Ascending aorta (tissue), 2 donors: ENCODE measurements at places on chromosomes 2 and 18.

DNA sequence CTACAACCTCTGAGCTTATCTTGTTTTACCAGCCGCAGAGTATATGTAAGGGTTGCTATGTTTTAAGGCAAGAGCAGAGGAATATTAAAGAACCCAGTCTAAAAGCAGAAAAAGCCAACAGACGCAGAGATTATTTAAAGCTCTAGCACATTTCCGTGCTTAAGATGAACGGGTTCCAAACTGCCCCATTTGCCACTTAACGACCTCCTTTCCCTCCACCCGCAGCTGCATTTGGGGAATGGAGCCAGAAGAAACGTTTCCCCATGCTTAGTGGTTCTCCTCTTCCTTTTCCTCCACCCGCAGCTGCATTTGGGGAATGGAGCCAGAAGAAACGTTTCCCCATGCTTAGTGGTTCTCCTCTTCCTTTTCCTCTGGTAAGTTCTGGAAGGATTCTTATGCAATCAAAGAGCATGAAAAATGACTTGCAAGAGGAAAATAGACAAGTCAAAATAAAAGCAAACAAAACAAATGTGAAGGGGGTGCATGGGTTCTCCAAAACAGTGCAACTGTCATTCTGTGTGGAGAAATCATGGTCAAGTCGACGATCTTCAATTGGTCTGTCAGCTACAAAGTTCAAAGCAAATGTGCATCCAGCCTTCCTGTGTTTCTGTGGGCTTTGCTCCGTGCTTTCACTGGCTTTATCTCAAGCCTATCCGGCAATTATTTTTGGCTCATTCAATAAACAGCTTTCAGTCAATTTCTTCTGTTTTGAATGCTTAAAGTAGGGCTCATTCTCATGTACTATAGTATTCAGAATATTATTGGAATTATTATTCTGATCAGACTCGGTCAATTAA, 57.8 kb downstream of the DIPK1C start:
- DNase-seq, result no peak

DNA sequence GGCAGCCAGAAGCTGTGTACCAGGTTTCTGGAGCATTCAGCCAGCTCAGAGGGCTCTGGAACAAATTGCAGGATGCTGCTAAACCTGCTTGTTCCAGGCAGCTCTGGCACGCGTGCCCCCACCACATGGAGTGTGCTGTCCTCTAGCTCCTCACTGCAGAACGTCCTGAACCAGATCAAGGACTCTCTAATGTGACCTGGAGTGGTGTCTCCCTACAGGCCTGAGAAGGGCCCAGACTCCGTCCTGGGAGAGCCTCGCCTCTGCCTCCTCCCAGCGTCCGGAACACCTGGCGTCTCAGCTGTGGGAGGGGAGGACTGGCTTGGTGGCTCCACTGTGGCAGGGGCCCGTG, 115.6 kb upstream of the GPC1 start:
- DNase-seq, result no peak

DNA sequence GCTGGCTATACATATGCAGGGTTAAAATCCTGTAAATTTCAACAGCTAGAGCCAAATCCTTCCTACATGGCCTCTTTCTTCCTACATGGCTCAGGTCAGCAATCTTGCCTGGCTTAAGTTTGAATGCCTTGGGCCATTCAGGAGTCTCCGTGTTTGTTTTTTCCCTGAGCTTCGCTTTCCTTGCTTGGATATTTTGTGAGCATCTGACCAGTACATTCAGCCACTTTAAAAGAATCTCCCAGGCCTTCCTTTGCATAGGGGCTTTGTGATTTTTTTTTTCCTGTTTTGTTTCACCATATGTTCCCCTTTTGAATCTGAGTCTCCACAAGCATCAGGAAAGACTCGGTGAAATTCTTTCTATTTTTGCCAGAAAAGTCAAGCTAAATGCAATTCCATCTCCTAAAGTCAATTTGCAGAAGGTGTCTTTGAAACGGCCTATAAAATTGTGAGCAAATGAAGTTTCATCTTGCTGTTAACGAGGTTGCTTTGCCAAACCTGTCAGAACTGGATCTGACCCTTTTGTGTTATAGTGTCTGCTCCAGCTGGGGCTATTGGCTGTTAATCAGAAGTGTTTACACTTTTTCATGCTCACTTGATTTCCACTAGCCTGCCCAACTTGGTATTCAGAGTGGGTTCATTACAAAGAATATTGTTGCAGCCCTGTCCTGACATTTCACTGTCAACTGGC, 256.9 kb downstream of the DCC start:
- DNase-seq, result no peak

DNA sequence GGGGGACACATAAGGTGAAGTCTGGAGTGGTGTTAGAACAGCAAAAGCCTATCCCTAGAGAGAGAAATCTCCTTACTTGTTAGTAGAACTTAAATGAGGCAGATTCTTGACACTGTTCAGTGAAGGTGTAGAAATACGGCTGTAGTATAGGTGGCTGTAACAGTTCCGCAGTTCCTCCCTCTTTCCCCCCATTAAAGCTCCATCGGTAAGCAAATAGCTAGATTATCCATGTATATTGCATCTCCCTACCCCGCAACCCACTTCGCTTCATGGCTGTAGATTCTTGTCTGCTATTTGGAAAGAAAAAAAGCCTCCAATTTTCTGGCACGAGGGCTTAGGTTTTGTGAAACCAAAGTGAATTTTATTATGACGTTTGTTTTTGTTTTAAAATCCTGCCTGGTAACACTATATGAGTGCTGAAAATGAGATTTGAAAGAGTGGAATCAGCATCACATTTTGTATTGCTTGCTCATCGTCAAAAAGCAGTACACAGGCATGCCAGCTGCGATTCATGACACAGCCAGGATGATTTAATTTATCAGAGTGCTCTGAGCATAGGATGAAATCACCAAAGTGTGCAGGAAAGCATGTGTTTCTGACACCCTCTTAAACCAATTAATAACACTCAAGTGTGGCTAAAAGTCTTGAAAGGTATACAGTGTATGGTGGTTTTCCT, 1.4 kb downstream of the FAM171B start:
- no peak for DNase-seq

- DNase-seq, result no peak
Measured at GRCh38 chr2:176148751-176149421, 2.5 kb upstream of the HOXD4 start.

- DNase-seq, result no peak
Measured at GRCh38 chr2:181697126-181697525, 16.8 kb upstream of the NEUROD1 start.

GRCh38 chr2:235533616-235534385, 40.0 kb downstream of the AGAP1 start:
- no peak for DNase-seq

- DNase-seq, result no peak
Measured at GRCh38 chr2:4353668-4354067, 650.3 kb downstream of the DCDC2C start.

DNA sequence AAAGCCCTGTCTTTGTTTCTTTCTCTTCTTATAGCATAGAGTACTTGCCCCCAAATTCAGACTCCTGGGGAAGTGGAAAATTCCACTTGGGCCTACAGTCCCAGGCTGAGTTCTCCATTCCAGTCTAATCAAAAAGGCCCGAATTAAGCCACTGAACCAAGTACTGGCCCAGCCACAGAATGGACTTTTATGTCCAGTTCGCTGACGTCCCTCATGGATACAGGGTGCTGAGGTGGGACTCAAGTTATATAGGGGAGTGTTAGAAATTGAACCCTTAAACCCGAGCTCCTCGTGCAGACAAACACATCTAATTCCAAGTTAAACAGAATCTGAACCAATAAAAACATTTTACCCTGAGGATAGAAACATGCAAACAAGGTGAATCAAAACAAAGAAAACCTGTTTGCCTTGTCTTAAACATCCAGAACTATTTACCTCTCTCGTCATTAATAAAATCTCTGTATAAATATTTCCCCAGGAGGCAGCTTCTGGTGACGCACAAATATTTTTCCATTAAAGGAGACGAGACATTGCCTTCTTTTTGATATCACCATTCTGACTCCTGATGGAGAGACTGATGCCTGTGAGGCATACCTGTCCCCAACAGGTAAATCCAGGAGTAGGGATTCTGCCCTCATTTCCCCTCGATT, 136.8 kb upstream of the ARL4C start:
- DNase-seq, result no peak

DNA sequence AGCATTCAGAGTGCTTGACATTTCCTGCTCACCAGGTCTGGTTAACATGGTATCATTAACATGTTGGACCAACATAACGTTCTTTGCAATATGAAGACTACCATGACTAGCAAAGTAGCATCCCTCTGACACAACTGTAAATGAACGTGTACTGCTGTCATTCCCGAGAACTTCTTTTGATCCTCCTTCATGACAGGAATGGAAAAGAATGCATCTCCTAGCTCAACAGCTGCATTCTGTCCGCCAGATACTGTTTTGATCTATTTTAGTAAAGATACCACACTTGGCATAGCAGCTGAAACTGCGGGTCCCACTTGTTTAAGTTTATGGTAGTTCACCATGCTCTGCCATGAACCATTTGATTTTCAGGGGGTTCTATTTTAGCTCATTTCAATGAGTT, 144.2 kb upstream of the PARD3B start:
- no peak for DNase-seq

DNA sequence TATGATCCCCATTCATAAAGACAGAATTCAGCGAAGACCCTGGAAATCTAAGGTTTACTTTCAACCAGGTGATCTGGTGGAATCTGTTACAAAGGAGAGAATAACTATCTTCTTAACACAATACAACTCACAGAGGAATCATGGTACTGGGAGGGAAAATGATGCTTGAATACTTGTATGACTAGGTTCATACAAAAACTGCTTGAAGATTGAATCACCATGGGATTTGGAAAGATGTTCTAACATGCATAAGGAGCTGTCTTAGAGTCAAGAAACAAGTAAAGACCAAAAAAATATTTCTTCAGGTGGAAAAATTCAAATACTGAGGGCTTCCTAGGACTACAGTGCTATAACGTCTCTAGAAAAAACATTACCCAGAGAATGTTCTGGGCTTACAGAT, 32.2 kb downstream of the COL5A2 start:
- DNase-seq, result no peak

DNA sequence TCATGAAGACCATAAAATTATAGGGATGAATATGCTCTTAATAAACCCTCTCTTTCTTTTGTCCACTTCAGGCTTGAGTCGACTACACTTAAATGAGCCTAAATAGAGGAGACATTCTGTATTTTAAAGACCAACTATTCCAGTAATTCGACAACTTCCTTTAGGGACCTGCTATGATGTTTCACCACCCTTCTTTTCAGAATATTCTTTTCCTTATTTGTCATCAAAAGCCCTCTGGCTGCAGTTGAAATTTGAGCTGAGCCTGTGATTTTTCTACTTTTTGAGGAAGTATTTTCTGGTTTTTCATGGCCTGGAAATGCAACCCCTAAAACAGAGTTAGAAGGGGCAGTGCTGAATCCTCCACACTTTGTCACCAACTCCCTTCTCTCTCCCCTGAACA, 287.0 kb downstream of the EPHA4 start:
- DNase-seq, result no peak

- no peak for DNase-seq
Measured at GRCh38 chr18:10249801-10250200, 204.6 kb upstream of the APCDD1 start.

DNA sequence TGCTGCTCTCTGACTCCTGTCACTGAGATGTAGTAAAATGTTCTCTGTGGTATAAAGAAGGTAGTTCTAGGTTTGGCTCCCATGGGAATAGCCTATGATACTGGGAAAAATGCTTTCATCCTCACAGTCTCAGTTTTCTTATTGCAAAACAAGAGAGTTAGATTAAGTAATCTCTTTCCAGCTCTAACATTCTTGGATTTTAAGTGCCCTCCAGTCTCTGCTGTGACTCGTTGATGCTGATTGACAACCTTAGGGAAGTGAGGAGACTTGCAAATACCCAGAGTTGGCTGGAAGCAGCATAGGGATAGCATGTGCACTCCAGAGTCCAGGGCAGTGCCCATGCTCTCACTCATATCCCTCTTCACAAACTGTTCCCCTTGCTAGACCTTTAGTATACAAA, 534.9 kb downstream of the SLC4A3 start:
- no peak for DNase-seq

DNA sequence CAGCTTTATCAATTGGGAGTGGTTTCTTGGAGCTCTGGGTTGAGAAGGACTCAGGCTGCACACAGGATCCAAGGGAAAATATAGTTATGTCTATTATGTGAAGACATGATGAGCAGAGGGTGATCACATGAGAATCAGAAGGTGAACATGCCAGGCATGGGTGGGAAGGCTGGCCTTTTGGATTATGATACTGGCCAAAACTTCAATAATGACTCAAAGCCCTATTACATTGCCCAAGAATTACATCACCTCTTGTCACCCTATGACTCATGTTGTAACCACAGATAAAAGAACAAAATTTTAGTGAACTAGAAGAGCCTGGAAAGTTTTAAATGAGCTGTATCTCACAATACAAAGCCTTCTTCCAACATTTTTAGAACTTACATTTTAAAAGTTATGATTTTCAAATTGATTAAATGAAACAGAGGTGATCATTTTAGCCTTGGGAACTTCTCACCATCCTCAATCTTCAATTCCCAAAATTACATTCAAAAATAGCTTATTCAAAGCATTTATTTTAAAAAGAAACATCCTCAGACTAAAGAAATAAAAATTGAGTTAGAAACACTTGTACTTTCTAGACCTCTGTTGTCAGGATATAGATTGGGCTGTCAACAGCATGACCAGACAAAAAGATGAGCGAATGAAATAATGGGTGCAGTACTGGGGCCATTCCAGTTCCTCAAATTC, 428.3 kb downstream of the MBD2 start:
- no peak for DNase-seq

DNA sequence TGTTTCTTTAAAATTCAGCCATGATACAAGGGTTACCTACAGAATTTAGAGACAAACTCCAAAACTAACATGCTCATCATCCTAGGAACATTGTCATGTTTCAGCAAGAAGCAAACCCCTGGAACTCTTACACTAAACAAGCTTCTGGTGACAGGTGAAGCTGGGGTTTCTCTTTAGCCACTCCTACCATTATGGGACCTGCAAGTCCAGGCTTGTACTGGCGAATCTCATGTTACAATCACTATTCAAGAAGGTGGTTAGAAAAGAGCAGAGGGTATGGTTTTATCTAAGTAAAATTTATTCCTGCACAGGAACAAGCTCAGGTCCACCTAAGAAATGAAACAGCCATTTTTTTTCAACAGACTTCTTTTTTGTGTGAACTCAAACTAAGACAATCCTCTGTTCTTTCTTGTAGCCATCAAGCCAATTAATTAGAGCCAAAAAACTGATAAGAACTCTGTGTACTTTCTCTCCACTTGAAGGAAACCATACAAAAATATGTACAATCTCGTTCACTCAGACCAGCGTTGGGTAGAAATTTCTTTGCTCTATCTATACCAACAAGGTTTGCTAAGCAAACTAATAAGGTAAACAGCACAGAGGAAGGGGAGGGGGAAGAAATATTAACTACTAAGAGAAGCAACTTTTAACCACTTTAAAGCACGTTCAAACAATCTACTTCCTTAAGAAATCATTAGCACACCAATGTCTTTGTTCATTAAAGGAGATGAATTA, 63.3 kb upstream of the NEDD4L start:
- DNase-seq, result no peak

DNA sequence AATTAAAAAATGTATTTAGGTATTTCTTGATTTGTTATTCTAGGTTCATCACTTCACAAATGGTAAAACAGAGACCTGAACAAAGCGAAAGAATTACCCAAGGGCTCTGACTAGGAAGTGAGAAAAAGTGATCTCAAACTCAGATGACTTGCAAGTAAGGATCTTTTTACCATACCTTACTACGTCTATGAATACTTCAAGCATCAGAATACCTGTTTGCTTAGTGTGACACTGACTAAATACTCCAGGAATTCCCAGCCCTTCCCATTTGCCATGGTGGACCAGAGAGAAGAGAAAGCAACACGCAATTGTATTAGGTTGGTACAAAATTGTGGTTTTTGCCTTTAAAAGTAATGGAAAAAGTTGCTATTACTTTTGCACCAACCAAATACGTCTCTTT, 35.8 kb upstream of the FIGN start:
- no peak for DNase-seq
